ENCODE measurements at places on chromosomes 1 and 21.

- DNase-seq, result no peak
Observed at GRCh38 chr1:233135833-233136232, 159.7 kb downstream of the PCNX2 start.

- no peak for DNase-seq
Observed at GRCh38 chr1:38135625-38136414, 89.2 kb upstream of the POU3F1 start.

DNA sequence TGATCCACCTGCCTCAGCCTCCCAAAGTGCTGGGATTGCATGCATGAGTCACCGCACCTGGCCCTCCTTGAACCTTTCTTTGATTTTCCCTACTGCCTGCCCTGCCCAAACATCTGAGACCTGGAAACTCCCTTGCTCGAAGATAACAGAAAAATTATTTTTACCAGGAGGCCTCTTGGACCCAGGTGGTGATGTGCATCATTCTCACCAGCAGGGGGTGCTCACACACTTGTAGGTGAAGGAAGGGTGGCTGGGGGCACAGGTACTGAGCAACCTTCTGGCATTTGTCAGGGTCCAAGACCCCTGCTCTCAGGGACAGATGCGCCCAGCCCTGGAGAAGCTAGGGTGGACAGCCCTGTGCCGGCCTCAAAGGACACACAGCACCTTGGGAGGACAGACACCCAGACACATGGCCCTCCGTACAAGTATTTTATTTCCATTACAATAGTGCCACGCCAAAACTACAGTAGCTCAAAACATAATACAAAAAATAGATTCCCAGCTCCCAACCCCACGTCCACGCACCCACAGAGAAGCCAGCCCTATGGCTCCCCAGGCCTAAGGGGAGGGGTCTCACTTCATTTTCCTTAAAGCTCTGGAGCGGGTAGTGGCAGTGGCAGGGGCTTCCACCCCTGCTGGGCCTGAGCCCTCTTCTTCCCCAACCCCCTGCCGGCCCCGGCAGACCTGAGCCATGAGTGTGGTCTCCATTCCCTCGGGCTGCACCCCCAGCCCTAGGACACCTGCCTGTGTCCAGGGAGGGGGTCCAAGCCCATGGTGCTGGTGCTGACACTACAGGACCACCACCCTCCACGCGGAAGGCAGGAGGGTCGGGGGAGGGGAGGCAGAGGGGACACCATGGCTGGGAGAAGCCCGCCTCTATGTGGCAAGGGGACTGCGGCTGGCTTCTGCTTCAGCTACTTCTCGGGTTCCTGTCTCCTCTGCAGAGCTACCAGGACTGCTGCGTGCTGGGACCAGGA lies 40.4 kb upstream of the EIF4G3 start:
- peak; percentile 26 for DNase-seq

- no peak for DNase-seq
Observed at GRCh38 chr1:1777583-1777899, 729 bp downstream of the NADK start.

GRCh38 chr1:61215119-61215518 lies 132.8 kb downstream of the NFIA start:
- DNase-seq, result no peak

DNA sequence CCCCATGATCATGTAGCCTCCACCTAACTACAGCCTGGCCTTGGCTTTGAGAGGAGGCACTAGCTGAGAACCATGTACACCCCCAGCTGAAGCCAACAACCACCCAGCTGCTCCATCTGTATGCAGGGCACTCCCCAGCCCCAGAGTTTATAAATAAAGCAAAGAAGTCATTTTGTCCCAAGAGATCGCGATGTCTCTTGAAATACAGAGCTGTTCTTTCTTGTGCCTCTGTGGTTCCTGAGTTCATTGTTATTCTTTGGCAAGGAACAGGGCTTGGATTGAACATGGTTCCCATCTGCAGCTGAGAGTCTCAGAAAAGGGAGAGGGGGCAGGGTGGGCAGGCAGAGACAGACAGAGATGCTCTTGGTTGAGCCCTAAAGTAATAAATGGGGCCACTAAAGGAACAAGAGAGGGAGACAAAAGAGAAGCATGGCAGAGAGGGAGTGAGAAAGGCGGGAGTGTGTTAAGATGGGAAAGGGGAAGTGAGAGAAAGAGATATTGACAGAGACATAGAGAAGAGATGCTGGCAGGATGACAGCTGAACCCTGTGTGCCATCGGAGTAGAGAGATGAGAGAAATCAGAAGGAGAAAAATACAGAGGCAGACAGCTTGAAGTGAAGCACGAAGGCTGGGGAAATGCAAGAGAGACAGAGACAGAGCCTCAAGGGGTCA lies 63.3 kb downstream of the TNR start:
- DNase-seq, result no peak

GRCh38 chr1:11273595-11274234 lies 717 bp downstream of the UBIAD1 start:
- no peak for DNase-seq

GRCh38 chr1:37162059-37162458 lies 127.7 kb upstream of the GRIK3 start:
- no peak for DNase-seq

GRCh38 chr1:10704368-10704882 lies 92.0 kb downstream of the CASZ1 start:
- DNase-seq, result no peak

DNA sequence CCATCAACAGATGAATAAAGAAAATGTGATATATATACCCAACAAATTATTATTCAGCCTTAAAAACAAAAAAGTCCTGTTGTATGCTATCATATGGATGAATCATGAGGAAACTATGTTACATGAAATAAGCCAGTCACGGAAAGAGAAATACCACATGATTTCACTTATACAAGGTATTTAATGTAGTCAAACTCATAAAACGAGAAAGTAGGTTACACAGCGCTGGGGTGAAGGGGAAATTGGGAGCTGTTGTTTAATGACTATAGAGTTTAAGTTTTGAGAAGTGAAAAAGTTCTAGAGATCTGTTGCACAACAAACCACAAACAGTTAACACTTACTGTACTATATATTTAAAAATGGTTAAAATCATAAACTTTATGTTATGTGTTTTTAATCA lies 58.5 kb downstream of the SLC25A24 start:
- DNase-seq, result no peak
